ENCODE measurements at places on chromosomes 2 and 18.

- no peak for DNase-seq
Measured at GRCh38 chr18:3441290-3441689, 8.7 kb upstream of the TGIF1 start.

DNA sequence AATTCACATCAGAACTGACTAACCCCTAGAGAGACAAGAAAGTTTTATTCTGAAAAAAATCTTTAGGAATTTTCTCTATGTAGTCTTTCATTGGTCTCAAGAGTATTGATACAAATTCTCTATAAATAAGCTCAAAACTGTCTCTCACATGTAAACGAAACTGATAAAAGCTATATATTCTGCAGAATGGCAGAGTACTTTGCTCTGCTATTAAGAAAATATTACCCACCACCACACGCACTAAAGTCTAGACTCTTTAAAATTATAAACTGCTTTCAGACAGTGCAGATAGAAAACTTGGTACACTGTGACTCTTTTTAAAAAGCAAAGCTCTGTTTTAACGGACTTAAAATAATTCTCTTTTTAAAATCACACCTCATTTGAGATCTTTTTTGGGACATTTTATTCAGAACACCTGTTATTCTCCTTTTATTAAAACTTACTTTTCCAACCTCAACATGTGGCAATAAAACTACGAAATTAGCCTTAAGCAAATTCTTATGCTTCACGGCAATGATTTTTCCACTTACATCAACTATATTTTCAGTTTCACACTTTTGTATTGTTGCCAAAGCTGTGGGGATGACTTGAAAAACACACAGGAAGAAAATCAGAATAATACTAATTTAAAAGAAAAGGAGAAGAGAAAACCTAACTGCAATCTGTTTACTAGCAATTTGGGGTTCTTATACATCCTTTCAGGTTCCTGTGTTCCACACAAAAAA is 58.0 kb downstream of the CCDC88A start:
- DNase-seq: no peak

- no peak for DNase-seq
Measured at GRCh38 chr2:235343156-235343774, 150.6 kb upstream of the AGAP1 start.

DNA sequence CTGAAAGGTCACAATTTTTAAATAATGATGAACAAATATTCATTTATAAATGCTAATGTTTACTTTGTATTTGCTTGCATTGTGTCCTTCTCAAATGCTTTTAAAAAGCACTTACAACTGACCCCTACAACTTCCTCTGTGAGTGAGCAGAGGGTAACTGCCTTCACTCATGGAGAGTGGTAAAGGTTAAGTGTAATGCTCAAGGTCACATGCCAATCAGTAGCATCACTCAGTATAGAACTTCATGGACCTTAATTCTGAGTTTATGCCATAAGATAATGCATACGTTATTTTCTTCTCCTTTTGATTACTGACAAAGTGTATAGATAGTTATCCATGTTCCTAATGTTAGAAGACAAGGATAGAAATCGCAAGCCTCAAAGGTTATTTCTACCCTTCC is 91.8 kb upstream of the SERTAD2 start:
- no peak for DNase-seq

DNA sequence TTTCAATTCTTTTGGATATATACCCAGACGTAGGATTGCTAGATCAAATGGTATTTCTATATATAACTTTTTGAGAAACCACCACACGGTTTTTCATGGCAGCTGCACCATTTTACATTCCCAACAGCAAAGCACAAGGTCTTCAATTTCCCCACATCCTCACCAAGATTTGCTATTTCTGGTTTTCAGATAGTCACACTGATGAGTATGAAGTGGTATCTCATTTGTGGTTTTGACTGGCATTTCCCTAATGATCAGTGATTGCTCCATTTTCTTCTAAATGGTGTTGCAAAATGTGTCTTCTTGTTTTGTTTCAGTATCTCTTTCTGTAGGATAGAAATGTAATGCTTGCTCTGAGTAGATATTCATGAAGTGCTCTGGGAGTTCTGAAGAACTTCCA is 52.0 kb downstream of the ANKRD44 start:
- DNase-seq: no peak

GRCh38 chr18:25518716-25519053 is 166.7 kb upstream of the ZNF521 start:
- DNase-seq: peak; percentile 58

GRCh38 chr2:222938327-222938726 is 77.5 kb downstream of the ACSL3 start:
- no peak for DNase-seq

GRCh38 chr2:239241431-239241960 is 159.3 kb downstream of the HDAC4 start:
- DNase-seq: no peak

DNA sequence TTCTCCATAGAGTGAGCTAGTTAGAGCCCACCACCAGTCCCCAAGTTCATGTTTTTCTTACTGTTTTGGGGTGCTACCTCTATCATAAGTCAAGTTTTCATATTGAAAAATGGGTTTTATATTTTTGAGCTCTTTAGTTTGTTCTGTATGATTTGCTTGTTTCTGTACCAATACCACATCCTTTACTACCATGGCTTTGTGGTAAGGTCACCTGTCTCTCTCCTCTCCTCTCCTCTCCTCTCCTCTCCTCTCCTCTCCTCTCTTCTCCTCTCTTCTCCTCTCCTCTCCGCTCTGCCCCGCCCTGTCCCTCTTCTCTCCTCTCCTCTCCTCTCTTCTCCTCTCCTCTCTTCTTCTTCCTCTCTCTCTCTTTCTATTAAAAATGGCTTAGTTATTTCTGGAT is 22.1 kb upstream of the LBH start:
- DNase-seq: no peak

DNA sequence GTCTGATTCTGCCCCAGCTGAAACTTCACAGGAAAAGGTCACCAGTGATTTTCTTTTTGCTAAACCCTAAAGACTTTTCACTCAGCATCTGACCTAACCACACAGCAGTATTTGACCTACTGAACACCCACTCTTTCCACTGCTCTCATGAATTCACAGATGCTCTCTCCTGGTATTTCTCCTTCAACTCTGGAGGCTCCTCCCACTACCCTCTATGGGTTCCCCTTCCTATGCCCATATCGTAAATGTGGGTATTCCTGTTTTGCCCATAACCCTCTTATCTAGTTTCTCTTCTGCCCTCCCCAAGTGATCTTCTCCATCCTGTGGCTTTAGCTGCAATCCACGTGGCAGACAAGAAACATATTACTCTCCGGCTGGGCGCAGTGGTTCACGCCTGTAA is 7.6 kb downstream of the PLEKHM3 start:
- no peak for DNase-seq

GRCh38 chr18:46060359-46060841 is 11.7 kb downstream of the PSTPIP2 start:
- DNase-seq: no peak

- no peak for DNase-seq
Measured at GRCh38 chr2:190682168-190682567, 33.3 kb downstream of the NAB1 start.

- peak; percentile 74 for DNase-seq
Measured at GRCh38 chr2:203688798-203689197, 17.6 kb upstream of the CD28 start.

- DNase-seq: no peak
Measured at GRCh38 chr2:68741238-68741637, 6.6 kb downstream of the ARHGAP25 start.

GRCh38 chr2:16320716-16321115 is 344.9 kb downstream of the CYRIA start:
- DNase-seq: no peak

- no peak for DNase-seq
Measured at GRCh38 chr18:22391407-22392345, 26.0 kb downstream of the CTAGE1 start.

DNA sequence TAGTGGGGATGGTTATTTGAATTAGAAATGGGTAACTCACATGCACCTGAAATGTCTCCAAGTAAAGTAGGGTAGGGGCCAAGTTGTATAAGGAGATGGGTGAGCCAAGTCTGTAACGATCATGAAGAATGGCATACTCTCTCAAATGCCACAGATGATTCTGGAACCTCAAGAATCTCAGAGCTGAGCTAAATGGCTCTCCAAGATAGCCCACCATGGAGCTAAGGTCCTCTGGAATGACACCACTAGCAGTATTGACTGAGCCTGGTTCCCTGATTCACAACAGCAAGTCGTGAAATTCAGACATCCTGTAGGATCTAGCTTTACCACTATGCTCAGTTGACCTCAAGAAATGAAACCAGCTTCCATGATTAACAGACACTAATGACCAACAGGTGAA is 115.9 kb upstream of the EPAS1 start:
- DNase-seq: no peak

GRCh38 chr18:47595831-47596501 is 334.5 kb downstream of the SMAD2 start:
- peak; percentile 49 for DNase-seq

DNA sequence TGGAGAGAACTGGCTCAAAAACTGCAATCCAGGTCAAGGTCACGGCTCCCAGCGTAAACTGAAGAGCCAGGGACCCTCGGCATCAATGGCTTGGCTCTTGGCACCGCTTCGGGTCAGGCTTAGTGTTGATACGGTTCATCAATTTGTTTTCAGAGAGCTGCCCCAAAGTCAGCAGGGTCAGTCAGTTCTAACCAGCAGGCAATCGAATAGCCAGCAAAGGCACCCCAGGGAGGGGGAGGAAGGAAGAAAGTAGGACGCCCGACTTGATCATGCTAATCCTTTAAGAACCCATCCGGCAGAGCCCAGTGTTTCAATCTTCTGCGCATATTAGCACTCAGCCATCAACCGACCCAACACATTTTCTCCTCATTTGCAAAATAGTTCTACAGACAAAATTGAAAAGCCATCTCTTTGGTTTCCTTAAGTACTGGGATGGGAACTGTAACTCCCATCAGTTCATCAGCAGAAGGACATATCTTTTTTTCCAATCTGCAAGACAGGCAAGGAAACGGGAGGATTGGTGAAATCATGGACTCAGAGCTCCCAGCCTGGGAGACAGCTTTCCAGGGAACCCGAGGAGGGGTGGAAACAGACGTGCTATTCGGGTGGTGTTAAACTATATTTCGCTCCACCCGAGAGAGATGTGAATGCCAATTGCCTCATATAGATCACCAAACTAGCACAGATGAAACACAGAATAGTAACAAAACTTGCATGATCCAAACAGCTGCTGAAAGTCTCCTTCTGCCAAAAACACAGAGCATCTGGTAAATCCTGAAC is 40.7 kb upstream of the CABLES1 start:
- no peak for DNase-seq

DNA sequence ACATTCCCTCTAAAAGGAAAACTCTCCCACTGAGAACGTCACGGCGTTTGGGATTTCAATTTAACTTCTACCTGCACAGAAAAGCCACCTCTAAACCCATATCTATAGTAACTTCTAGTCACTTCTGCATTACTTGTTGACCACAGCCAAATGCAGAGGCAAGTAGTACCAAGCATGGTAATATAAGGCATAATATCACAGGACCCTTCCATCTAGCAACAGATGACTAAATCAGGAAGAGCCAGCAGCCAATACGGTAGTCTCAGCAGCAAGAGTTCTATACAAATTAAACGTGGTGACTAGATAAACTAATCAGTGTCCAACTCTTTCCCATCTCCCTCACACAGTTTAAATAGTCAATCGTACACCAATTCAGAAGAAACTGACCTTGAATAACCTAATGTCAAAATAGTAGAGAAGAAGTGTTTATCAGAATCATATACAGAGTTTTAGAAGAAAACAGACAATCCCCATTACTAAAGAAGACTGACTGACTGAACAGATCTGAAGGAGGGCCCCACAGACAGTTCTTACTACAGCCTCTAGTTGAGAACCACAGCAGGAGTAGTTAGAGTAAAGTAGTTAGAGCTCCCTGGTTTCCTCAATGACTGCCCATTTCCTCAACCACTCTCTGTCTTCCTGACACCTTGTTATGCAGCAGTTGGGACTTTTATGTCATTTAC is 30.0 kb downstream of the MEMO1 start:
- no peak for DNase-seq

DNA sequence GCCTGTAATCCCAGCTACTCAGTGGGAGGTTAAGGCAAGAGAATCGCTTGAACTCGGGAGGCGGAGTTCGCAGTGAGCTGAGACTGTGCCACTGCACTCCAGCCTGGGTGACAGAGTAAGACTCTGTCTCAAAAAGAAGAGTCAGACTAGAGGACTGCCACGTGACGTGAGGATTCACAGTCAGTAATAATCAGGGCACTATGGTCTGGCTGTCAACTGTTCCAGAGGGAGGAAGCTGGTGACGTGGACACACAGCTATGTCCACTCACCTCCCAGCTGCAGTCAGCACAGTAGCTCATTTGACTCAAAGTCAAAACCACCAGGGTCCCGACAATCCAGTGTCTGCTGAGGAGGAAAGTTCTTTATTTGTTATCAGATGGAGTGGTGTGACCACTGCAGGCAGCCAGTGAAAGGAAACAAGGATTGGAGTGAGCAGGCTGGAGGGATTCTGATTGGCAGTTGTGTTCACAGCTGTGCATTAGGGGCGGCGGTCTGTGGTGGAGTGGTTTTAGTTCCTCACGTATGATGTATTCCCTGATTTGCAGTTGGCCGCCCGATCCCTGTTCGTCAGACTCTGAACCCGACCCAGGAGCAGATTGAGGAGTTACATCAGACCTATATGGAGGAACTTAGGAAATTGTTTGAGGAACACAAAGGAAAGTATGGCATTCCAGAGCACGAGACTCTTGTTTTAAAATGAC is 37.9 kb downstream of the MOGAT1 start:
- DNase-seq: peak; percentile 7

DNA sequence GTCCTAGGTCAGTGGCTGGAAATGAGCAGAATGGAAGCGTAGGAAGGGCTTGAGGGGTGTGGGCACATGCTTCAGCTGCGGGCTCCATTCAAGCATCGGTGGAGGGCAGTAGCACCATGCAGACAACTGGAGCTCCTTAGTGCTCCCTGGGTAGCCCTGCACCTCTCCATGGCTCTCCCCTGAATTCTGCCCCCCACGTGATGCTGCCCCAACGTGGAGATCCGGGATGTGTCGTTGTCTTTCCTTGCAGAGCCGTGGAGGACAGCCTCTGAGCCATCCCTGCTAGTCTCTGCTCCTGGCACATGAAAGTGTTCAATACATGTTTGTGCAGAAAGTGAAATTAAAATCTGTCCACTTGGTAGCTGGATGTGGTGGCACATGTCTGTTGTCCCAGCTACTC is 94.5 kb downstream of the SH3RF3 start:
- DNase-seq: no peak

GRCh38 chr2:68746408-68746807 is 11.8 kb downstream of the ARHGAP25 start:
- no peak for DNase-seq

GRCh38 chr2:96923810-96924774 is 54.2 kb upstream of the SEMA4C start:
- DNase-seq: no peak

- DNase-seq: no peak
Measured at GRCh38 chr2:18889565-18890332, 300.4 kb upstream of the NT5C1B start.

GRCh38 chr18:50096766-50097435 is 98.0 kb downstream of the MYO5B start:
- DNase-seq: no peak

GRCh38 chr18:11324956-11325882 is 175.8 kb upstream of the PIEZO2 start:
- no peak for DNase-seq
